Sciatic nerve (tissue), 2 donors: ENCODE measurements at places on chromosomes 4 and X.

DNA sequence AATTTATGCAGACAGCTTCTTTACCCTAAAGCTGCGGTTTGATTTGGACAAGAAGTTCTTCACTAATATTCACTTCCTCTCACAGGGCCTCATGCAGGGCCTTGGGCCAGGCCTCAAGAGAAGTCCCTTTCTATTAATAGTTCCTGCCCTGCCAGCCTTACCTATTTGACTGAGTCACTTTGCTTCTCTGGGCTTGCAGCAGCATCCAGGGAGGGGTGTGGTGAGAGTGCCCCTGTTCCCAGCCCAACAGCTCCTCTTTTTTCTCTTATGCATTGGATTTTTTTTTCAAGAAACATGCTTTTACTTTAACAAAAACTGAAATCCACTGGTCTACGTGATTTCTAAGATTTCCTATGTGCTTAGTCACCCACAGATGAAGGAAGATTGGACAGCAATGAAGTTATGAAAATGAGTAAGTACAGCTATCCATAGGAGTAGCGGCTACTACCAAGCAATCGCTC, 26.7 kb downstream of the FAM156B start:
- no peak for DNase-seq

DNA sequence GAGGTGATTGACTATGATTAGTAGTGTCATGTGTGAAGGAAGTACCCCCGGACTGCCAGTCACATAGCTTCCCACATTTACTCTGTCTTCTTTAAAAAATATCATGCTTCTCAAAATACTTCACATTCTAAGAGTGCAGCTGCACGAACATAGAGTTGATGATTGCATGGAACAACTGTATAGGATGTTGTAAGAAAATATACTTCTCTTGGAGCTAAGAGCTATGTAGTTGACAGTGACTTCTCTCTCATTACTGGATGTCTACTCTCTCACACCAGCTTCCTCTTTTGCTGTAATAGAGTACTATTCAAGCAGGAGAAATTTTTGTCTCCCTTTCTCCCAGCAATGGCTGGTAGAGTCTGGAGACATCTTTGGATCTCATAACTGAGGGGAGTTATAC, 99.4 kb upstream of the PUDP start:
- no peak for DNase-seq

- DNase-seq, result no peak
Measured at GRCh38 chrX:39442332-39442731, 641.1 kb downstream of the MID1IP1 start.

- DNase-seq, result no peak
Measured at GRCh38 chrX:53049127-53049517, 533 bp downstream of the GPR173 start.

DNA sequence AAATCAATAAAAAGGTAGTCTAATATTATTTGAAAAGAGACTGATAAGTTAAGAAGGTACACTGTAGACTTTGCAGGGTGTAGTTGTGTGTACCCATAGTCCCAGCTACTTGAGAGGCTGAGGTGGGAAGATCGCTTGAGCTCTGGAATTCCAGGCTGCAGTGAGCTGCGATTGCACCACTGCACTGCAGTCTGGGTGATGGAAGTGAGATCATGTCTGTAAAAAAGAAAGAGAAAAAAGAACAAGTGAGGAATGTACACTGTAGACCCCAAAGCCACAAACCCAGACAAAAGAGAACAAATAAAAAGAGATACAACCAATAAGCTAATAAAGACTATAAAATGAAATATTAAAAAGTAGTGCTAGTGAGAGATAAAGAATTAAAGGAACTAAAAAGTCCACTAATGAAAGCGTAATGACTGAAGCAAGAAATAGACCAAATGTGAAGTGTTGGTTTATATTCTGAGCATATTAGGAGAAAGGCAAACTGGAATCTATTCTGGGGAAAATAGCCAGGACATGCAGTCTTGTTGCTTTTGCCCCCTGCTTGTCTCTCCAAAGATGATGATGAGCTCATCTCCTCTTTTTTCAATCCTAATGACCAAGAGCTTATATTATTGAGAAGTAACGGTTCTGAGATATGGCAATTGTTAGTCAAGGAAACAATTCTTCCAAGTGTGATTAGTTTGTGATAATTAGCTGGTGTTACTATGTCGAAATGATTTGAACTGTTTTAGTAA, 19.1 kb downstream of the GSX2 start:
- DNase-seq, result no peak

DNA sequence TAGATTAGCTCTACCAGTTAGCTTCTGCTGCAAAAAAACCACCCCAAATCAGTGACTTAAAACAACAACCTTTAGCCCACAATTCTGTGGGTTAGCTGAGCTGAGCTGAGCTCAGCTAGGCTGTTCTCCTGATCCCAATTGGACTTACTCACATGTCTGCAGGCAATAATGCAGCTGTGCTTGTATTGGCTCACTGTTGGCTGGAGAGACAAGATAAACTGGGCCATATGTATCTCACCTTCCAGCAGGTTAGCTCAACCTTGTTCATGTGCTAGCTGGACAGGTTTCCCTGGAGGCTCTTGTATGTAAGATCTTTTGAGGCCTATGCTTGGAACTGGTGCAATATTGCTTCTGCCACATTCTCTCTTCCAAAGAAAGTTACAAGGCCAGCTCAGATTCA, 261.5 kb upstream of the ADGRL3 start:
- DNase-seq, result no peak

DNA sequence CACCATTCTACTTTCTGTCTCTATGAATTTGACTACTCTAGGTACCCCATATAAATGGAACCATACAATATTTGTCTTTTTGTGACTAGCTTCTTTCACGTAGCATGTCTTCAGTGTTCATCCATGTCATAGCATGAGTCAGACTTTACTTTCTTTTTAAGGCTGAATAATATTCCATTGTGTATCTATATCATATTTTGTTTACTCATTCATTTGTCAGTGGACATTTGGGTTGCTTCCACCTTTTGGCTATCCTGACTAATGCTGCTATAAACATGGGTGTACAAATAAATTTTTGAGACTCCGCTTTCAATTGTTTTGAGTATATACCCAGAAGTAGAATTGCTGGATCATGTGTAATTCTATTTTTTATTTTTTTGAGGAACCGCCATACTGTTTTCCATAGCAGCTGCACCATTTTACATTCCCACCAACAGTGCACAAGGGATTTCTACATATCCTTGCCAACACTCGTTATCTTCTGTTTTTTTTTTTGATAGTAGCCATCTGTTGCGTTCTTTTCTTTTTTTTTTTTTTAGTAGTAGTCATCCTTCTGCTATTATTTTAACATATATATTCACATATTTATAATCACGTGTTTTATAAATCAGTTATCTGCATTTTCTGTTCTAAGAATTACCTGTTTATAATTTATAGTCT, 158.0 kb upstream of the MED14 start:
- no peak for DNase-seq

DNA sequence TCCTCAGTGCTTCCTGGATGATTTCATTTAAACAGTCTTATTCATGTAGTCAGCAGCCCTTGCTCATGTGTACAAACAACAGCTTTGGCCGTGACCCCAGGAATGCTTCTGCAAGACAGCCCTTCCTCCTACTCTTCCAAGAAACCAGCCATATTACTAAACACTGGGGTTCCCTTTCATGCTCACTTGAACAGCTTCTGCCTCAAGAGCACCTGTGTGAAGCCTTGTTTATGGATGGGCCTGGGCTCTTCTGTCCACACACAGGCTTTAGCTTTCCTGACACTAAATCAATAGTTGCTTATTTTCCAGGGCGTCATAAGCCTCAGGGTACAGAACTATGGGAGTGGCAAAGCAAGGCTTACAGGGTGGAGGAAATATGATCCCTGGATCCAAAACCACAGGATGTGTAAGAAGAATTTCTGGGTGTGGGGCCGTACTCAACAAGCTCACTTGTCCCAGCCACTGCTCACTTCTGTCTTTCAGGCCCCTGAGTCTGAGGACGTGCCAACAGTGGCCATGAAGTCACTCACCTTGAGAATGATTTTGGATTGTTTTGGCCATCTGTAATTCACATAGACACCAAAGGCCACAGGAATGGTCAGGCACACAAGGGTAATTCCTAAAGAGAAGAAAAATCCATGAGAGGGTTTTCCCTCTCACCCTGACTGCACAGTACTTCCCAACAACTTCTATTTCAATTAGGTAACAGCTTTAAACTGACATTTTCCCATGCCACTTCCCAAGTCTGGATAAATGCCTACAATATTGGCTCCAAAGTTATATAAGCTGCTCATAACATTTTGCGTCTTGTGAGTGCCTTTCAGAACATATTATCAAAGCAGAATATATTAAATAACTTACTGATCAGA, 17.7 kb downstream of the SLC10A6 start:
- DNase-seq, result no peak

- DNase-seq, result no peak
Measured at GRCh38 chr4:130336585-130337217, 1240.7 kb downstream of the C4orf33 start.

DNA sequence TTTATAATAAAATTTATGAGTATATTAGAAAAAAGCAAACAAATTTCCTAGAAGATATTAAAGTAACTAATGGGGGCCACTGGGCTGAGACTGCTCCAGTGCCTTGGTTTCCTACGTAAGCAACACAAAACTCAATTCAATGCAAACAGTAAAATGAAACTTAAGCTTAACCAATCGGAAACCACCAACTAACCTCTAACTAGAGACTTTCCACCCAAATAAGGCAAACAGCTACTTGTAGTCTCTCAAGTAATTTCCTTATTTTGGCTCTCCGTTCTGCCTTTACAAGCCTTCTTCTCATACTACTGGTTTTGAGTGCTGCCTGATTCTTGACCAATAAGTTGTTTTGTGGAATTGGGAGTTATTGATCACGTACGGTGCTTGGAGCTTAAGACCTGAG, 167.3 kb upstream of the VEGFC start:
- no peak for DNase-seq

- DNase-seq, result no peak
Measured at GRCh38 chr4:112410364-112410763, 105.6 kb downstream of the NEUROG2 start.

DNA sequence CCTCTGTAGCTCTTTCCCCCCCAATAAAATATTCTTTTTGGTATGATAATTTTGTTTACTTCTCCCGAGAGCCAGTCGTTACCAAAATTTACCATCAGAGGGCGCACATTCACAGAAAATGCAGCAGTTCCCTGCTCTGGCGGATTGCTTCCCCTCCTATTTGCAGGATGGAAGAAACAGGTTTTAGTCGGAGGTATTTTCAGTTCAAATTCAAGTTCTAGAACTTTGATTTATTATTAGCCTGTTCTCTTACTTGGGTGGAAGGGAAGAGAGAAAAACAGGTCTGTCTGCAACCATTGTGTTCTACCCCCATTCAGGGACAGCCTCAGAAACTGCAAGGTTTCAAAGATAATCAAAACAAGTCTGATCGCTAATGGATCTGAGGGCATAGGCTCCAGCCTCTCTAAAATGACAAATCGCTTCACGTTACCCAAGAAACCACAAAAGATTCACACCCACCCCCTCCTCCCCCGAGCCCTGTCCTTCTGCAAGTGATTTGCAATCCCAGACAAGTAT, 263.8 kb upstream of the RPS6KA3 start:
- DNase-seq, result peak; percentile 78

- no peak for DNase-seq
Measured at GRCh38 chr4:83604321-83604720, 68.4 kb downstream of the GPAT3 start.

DNA sequence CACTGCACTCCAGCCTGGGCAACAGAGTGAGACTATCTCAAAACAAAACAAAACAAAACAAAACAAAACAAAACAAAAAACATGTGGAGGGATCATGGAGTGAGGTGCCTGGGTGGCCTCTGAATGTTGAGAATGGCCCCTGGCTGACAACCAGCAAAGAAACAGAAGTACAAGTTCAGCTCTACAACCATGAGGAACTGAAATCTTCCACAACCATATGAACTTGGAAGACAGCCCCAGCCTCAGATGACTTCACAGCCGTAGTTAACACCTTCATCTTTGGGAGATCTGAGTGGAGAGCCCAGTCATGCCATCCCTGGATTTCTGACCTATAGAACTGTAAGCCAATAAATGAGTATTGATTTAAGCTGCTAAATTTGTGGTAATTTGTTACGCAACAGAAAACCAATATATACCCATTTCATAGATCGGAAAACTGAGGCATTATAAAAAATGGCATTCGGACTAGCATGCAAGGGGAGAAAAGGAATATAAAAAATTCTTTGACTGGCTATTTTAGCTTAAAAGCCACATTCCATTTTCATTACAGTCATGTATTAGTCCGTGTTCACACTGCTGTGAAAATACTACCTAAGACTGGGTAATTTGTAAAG, 138.7 kb upstream of the RAPGEF2 start:
- no peak for DNase-seq

GRCh38 chr4:127601029-127601428, 31.7 kb upstream of the INTU start:
- no peak for DNase-seq

DNA sequence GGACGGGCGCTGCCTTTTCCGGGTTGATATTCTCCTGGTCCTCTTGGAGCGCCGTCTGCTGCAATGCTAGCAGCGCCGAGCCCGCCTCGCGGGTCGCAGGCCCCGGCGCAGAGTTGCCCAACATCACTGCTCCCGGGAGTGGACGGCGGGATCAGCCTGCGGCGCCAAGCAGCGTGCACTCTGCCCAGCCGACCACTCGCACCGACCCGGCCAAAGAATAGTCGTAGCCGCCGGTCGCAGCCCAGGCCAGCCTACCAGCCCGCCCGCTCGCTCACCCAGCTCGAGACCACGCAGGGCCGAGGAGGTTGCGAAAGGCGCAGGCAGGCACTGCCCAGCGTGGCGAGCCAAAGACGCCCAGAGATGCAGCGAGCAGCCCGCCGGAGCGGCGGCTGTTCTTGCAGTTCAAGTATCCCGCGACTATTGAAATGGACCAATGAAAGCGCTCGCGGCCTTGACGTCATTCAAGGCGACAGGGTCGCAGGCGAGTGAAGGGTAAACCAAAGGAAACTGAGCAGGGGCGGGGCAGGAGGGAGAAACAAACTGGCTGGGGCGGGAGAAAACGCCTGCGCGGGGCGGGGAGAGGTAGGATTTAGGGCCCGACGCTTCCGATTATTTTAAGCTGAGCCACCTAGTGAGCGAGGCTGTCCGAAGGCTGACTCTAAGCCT, at the start of gene CCNA2:
TSS of gene CCNA2 (minus strand) at position 379 of the 666 bp plus-strand sequence. CDS start at position 124, 255 bp downstream.
- peak; percentile 97 for DNase-seq

DNA sequence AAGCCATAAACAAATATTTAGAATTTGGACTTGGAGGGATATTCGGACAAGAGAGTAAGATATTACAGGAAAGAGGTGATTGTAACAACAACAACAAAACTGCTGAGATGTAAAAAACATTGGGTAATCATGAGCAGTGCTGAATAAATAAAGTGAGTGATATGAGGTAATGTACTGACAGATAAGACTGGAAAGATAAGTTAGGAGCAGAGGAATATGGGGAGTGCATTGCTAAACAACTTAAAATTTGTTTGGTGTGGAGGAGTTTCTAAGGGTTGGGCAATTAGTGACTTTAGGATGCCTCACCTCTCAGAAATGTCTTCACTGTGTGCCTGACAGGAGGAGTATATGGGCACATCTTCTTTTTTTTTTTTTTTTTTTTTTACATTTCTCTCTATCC, 637.8 kb upstream of the GRIA3 start:
- DNase-seq, result no peak

DNA sequence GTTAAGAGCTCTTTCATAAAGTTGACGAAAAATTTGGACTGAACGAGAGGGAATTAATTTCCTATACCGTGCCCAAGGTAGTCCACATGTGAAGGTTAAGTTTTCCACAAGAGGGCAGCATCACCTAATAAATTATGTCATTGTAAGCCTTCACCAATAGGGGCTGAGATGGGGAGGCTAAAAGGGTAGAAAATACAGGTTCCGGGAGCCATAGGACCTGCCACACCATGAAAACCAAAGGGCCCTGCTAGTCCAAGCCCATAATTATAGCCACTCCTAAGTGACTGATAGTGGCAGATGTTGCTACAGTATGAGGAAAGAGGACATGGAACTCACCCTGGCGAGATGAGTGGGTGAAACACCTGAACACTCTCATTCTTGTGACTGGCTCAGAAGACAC, 122.2 kb downstream of the SHROOM4 start:
- no peak for DNase-seq
